ENCODE measurements at places on chromosomes 2 and 18.

GRCh38 chr18:13545955-13546354 is 180.4 kb downstream of the FAM210A start:
- no peak for DNase-seq

GRCh38 chr2:56047136-56047535 is 123.6 kb upstream of the EFEMP1 start:
- DNase-seq: no peak

GRCh38 chr2:241882091-241882625 is 12.6 kb downstream of the RTP5 start:
- DNase-seq: peak; percentile 80

GRCh38 chr2:197934261-197934933 is 130.0 kb downstream of the PLCL1 start:
- DNase-seq: no peak

GRCh38 chr2:120682654-120683053 is 53.0 kb upstream of the GLI2 start:
- DNase-seq: no peak

GRCh38 chr2:240121675-240122074 is 14.4 kb downstream of the COPS9 start:
- no peak for DNase-seq

GRCh38 chr2:199932312-199932855 is 21.3 kb downstream of the C2orf69 start:
- no peak for DNase-seq

DNA sequence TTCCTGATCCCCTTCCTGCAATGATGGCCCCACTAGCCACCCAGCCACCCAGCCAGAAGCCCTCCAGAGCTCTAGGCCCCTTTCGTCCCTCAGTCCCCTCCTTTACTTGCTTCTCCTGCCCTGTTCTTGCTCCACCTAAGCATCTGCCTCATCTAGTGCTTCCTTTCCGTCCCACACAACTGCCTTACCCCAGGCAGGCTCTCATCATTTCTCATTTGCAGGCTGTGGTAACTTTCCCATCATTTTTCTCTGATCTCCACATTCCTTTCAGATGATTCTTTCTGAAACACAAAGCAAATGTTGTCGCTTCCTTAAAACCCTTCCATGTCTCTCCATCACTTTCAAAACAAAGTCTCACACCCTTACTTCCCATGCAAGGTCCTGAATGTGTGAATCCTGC is 459.8 kb downstream of the METTL4 start:
- no peak for DNase-seq

GRCh38 chr2:119259296-119259860 is 35.7 kb downstream of the STEAP3 start:
- no peak for DNase-seq

DNA sequence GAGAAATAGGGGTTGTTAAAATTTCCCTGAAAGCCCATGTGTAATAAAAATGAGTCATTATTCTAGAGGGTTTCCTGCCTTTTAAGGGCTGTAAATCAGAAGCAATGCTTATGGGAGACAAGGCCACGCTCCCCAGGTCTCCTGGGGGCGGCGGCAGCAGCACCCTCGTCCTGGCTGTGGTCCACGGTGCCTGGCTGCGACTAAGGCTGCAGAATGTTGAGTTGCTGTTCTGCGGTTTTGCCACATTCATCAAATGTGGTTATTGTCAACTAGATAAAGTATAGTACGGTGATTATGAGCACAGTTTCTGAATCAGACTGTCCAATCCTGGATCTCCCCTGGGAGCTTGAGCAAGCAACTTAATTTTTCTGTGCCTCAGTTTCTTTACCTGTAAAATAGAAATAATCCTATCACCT is 11.9 kb upstream of the AGFG1 start:
- DNase-seq: no peak

DNA sequence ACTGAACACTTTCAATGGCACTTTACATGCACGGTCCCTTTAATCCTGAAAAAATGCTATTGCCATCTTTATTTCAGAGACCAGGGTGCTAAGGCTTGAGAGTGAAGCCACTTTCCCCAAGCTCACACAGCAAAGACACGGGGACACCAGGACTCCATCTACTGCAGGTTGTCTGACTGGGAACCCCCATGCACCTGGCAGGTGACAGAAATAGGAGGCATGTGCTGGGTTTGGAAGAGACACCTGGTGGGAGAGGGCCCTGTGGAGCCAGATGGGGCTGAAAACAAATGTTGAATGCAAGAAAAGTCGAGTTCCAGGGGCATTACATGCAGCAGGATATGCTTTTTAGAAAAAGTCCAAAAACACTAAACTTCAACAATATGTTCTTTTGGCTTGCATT is 5.2 kb upstream of the EHD3 start:
- no peak for DNase-seq

- no peak for DNase-seq
These were observed 706 bp downstream of the UBXN2A start for GRCh38 chr2:23940718-23941620.

- no peak for DNase-seq
These were observed 135.3 kb downstream of the CTIF start for GRCh38 chr18:48673853-48674721.

DNA sequence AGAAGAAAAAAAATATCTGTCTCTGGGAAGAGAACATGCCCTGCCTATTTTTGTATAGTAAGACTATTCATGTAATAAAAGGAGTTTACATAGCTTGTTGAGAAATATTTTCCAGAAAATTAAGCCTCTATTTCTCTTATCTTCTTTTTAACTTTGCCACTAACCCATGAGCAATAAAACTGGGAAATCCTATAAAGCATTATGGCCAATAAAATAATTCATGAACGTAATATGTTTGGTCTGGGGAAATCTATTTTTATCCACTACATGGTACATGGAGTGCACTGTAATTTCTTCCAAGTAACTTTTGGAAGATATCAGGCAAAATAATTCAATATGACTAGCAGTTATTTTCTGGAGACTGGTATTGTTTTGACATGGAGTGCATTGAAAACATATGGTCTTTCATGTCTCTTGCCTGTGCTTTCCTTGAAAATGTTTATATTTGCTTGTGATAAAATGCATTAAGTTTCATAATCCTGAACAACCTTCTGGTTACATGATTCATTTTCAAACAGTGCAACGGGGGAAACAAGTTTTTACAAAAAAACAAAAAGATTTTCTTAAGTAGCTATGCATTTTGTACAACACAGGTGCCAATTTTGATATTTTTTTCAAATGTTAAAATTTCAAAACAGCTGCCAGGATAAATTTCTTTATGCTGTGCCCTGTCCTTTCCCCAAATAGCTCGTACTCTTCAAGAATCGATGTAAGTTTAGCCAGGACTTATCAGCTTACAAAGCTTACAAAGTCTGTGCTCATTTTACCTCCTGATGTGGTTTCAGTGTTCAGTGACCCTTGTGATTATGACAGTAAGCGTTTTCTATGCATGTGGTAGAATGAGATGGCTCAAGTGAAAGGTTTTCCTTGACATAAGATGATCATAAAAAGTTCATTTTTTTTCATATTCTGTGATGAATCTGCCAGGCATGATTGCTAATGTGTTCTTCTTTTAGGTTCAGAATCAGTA is 194.5 kb downstream of the UBE2E3 start:
- no peak for DNase-seq

DNA sequence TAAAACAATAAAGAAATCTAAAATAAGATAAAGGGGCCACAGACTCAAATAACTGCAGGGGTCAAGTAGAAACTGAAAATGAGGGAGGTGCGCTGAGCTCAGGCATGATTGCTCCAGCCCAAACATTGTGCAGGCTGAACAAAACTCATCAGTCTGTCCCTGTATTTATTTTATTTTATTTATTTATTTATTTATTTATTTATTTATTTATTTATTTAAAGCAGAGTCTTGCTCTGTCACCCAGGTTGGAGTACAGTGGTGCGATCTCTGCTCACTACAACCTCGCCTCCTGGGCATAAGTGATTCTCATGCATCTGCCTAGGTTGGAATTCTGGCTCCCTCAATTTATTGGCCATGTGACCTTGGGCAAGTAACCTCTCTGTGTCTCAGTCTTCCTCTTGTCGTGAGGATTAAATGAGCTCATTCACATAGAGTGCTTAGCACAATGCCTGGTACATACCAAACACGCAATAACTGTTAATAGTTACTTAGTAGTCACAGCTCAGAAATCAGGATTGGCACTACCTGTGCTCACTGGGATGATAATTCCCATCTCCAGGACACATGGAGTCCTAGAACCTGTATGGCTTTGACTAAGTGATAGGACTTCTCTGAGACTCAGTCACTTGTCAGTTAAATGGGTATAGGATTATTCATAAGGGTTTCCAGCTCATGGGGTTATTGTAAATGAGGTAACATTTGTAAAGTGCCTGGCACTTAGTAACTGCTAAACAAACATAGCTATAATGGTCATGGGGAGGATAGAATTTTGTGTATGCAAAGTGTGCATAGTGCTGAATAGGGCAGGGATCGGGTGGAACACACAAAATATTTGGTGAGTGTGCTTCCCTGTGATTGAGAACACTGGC is 6.0 kb downstream of the SPEG start:
- DNase-seq: no peak

- no peak for DNase-seq
These were observed 78.3 kb downstream of the TGIF1 start for GRCh38 chr18:3528231-3528630.

- DNase-seq: no peak
These were observed 53.8 kb downstream of the CYP27C1 start for GRCh38 chr2:127166231-127166860.

GRCh38 chr2:206422493-206422892 is 20.8 kb upstream of the ADAM23 start:
- DNase-seq: no peak

DNA sequence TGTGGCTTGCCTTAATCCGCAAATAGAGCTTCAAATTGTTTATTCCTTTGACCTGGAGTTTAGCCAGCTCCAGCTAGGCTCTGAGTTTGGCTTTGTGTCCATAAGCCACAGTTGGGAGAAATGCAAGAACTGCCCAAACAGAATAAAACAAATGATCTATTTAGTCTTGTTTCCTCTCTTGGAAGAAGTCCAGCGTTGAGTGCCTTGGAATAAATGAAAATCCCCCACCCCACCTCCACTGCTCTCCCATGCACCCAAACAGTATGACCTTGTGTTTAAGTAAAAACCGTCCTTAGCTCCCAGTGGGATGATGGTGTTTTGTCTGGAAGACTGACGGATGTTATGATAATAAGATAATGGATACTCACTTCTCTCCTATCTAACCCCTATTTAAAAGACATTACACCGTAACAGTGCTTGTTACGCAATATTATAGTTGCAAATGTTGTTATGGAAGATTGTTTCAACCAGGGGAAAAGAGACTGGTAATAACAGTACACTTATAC is 3.2 kb upstream of the SERPINE2 start:
- DNase-seq: no peak

DNA sequence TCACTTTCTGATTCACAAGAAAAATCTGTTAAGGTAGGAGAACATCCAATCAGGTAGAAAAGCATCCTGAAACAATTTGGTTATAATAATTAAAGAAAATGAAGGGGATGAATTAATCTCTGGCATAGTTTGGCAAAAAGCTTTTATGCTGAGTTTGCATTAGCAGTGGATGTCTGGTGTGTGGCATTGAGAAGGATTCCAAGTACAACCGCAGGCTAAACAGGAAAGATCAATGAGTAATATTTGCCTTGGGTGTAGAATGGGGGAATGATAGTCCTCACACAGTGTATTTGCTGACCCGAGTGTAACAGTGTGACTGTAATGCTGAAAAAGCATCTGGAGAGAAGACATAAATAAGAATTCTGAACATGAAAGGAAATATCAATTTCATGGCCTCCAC is 68.3 kb upstream of the SESTD1 start:
- DNase-seq: no peak
